ENCODE measurements at places on chromosomes 12 and 14.
A peak's percentile ranks its signal among the peaks of the same experiment; 100 is the strongest.

DNA sequence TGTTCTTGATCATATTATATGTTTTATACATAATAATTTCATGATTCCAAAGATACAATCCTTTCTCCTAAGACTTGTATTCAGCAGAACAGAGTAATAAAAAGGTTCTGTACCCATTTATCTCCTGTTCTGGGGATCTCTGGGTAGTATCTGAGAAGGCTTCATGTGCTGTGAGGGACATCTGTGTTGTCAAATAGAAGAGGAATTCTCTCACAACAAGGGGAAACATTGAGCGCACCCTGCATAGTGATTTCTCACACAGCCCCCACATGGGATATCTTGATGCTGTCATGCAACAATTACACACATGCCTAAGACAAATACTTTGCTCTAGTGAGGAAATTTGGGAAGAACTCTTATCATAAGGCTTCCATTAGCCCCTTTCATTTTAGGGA is 101.8 kb upstream of the ATF1 start:
- DNase-seq = no peak

- peak; percentile 74 for DNase-seq
These were observed 243.5 kb upstream of the CAND1 start for GRCh38 chr12:67025543-67026114.

DNA sequence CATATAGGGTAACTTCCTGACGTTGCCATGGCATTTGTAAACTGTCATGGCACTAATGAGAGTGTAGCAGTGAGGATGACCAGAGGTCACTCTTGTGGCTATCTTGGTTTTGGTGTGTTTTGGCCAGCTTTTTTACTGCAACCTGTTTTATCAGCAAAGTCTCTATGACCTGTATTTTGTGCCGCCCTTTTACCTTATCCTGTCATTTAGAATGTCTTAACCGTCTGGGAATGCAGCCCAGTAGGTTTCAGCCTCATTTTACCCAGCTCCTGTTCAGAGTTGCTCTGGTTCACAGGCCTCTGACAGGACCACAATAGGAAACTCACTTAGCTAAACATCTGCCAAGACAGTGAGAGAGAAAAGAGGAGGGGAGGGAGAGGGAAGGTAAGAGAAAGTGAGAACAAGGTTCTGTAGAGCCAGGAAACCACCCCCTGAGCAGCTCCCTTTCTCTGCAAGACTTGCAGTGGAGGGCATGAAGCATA is 64.8 kb upstream of the PLEKHG3 start:
- no peak for DNase-seq

GRCh38 chr14:66069036-66069435 is 417.1 kb upstream of the CCDC196 start:
- no peak for DNase-seq

DNA sequence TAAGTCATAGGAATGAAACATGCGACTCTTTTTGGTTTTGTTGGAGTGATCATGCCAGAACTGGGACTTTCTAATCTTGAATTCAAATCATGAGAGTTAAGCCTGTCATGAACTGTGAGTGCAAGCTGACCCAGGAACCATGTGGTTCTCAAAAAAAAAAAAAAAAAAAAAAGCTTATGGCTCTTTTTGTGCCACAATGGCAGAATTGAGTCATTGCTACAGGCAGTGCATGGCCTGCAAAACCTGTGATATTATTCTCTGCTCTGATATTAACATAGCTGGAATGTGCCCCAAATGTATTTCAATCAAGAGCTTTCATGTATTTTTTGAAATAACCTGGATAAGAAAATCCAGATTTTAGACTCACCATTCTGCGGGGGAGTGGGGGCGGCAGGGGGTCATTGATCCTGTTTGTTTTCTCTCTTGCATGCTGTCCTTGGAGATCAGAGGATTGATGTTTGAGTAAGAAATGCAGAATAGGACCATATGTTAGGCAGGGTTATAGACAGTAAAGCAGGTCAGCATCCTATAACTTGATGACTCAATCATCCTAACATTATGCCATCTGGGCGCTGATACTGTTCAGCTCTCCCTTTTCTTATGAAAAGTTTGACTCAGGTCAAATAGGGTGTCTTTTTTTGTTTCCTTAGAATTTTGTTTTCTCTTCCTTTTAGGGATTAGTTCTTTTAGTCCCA is 797.4 kb downstream of the DIO2 start:
- DNase-seq = no peak

GRCh38 chr14:75246546-75247285 is 31.9 kb upstream of the FOS start:
- DNase-seq = no peak

All from HEK293T (cell line).